Prostate gland (tissue), 2 donors: ENCODE measurements at places on chromosomes 1 and 21. TPM values are rescaled to one million over a fixed set of nuclear protein-coding genes. Genes with fewer than 3 reads are reported as not detected.

The SELP gene
- total RNA-seq, result 9.1 TPM

DNA sequence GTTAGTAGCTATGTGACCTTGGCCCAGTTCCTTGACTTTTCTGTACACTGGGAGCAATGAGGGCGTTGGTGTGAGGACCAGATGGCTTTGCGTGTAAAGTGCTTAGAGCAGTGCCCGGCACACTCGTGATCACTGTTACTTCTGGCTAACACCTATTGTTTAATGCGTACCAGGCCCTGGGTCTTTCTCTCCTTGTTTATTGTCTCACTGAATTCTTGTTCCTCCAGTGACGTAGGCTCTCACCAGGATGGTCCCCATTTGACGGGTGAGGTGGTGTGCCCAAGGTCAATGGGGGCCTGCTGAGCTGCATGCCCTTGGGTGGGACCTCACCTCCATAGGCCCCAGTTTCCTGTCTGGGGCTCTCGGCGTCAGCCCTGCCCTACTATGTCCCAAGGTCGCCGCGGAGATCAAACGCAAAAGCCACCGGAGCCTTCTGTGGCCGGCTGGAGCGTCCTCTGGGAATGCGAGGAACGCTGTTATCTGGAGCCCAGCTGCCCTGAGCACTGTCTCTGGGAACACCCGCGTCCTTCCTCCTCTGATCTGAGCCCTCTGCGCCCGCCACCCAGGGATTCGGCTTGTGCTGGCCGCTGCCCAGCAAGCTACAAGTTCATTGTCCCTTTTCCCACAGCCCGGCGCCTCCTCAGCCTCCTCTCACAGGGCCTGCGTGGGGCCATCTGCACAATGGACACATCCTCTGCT lies 28.9 kb downstream of the ALPL start:
- no peaks in the 10 kb centered on the region for H3K36me3 ChIP-seq
- no peaks in the 10 kb centered on the region for H3K4me1 ChIP-seq
- no peak overlapping the region for H3K4me3 ChIP-seq
- H3K27me3 ChIP-seq, result no peaks in the 10 kb centered on the region

- no peak overlapping the region for H3K27ac ChIP-seq
- H3K4me3 ChIP-seq, result no peak overlapping the region
- no peak for DNase-seq
- no peaks in the 10 kb centered on the region for H3K4me1 ChIP-seq
These were observed 210.3 kb downstream of the PTPRC start for GRCh38 chr1:198849093-198849492.

DNA sequence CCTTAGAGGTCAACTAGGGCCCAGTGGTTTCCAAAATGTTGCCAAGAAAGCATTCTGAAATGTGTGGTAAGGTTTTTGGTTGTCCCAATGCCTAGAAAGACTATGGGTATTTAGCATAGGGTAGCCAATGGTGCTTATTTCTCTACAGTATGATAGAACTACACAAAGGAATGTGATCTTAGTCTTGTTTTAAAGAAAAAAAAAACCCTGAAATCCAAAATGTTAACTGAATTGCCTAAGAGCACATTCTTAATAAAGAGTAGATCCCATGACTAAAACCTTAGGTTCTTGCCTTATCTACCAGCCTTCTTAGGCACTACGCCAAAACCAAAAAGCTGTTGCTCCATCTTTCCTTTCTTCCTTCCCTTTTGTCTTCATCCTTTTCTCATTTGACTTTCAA lies 428.2 kb downstream of the MRPL39 start:
- H3K4me1 ChIP-seq, result no peaks in the 10 kb centered on the region
- no peaks in the 10 kb centered on the region for H3K27me3 ChIP-seq

The FCGR3A gene
- 7.4 TPM for total RNA-seq

- no peaks in the 10 kb centered on the region for H3K27me3 ChIP-seq
- H3K4me1 ChIP-seq, result no peaks in the 10 kb centered on the region
- no peak for DNase-seq
- no peaks in the 10 kb centered on the region for H3K36me3 ChIP-seq
These were observed 99.5 kb downstream of the DAB1 start for GRCh38 chr1:57324388-57324787.
